ENCODE measurements at places on chromosomes 1 and 21.

DNA sequence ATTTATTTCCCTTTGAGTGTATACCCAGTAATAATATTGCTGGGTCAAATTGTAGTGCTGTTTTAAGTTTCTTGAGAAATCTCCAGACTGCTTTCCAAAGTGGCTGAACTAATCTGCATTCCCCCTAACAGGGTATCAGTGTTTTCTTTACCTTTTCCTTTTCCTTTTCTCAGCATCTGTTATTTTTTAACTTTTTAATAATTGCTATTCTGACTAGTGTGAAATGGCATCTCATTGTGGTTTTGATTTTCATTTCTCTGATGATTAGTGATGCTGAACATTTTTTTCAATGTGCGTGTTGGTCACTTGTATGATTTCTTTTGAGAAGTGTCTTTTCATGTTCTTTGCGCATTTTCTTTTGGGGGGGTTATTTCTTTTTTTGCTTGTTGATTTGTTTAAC, 374.9 kb upstream of the BRINP3 start:
- DNase-seq, result no peak

DNA sequence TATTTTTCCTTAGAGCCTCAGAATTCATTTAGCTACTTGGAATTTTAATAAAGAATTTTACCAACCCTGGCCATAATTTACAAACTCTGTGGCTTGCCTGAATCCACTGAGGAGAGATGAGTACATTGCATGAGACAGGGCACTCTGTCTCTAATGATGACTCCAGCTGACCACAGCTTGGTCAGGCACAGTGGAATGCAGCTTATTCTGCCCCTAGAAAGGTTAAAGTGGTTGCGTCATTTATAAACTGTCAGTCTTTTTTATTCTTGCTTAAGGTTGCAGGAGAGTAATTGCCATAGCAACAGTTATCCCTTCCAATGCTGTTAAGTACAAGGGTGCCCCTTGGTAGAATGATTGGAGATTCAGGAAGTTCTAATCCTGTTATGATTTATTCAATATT, 28.3 kb downstream of the PDE4B start:
- no peak for DNase-seq

- DNase-seq, result no peak
These were observed 104.9 kb downstream of the CDC42BPA start for GRCh38 chr1:227213426-227213825.

DNA sequence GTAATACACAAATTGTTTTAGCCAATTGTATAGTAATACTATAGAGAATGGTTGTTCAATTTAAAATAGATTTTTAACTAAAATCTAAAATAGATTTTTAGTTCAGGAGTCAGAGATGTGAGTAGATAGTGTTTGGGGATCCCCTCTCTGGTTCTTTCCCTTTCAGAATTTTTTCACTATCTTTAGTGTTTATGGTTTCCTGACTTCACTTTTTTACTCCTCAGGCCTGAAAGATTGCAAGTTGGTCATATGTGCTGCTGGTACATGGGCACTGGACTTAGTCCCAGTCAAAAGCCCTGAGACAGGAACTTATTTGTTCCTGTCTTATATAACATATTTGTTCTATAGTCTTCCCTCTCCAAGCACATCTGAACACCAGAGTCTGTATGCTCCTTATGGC, 96.8 kb upstream of the ATP1B1 start:
- DNase-seq, result no peak

GRCh38 chr1:247467129-247467528, 9.2 kb upstream of the OR2B11 start:
- no peak for DNase-seq

GRCh38 chr1:85153149-85153891, 47.5 kb downstream of the SYDE2 start:
- no peak for DNase-seq

GRCh38 chr1:56585985-56586384, 6.6 kb upstream of the PLPP3 start:
- no peak for DNase-seq

DNA sequence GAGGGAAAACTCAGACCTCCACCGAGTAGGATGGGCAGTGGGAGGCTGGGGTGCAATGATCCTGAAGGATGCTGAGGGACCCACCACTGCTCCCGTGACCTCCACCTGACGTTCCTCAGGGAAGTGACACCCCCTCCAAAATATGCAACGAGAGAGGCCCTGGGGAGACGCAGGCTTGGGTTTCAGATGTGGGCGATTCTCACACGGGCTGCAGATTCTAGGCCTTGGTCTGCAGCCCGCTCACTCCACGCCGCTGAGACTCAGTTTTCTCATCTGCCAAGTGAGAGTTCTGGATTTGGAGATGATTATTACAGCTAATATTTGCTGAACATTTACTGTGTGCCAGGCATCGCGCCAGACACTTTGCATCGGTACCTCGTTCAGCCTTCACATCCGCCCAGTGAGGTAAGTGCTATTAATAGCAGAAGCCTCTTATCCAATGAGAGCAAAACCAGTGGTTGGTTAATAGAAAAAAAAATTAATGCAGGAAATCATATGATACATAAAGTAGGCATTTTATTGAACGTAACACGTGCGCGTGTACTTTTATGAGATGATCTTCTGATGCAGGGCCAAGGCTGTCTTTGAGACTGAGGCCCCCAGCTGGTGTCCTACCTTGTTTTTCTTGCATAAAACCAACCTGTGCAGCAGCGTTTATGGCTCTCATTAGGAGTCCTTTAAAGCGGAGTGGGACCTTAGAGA, 102.0 kb upstream of the RUNX3 start:
- peak; percentile 28 for DNase-seq

DNA sequence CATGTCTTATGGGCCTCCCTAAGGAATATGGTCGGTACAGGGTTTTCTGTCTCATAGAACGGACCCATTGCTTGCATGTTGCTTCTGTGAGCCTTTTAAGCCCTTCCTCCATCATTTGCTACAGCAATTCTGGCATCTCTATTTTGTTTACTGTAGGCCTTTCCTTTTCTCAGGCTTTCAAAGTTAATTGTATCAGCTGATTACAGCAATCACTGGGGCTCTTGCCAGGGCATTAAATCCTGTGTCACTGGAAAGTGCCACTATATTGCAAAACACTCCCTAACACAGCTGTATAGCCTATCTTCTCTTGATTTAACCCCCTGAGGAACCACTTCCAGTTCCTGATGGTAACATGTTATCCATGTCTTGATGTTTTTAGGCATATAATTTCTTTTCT, 156.5 kb downstream of the PDE4B start:
- DNase-seq, result no peak

DNA sequence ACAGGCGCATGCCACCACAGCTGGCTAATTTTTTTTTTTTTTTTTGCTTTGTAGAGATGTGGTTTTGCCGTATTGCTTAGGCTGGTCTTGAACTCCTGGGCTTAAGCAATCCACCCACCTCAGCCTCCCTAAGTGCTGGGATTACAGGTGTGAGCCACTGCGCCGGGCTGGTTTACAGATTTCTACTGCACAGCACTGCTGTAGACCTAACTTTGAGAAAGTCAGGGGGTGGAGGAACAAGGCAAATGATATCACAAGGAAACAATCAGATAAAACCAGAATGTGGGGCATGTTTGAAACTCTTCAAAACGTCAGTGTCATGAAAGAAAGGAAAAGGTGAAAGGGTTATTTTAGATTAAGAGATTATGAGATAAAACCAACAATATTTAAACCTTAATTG, 45.3 kb downstream of the URB2 start:
- DNase-seq, result no peak

GRCh38 chr1:30111431-30111830, 612.0 kb downstream of the MATN1 start:
- no peak for DNase-seq

DNA sequence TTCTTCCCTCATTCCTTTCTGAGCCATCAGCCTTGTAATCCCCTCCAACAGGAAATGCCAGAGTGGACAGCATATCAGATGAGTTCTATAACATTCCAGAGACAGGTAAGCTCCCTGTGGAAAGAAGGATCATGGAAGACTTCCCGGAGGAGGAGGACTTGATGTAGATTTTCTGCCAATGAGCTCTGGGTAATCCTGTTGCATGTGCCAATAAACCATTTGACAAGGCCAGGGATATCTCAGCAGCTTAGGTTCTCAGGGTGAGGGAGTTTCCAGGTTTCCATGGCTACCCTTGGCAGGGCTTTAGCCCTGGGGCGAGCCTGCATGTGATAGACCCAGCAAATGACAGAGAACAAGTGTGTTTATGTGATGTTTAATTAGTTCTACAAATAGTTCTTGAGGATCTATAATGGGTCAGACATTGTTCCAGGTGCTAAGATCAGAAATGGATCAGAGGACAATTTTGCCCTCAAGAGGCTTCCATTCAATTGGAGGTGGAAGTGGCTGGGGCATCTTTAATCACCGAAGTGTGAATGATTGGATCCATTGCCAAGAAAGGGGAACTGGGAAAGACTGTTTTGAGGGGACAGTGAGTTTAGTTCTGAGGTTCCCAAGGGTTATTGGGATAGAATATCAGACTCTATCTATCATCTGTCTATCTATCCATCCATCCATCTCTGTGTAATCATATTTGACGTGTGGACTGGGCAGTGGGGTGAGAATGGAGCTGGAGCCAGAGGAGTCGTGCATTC, 6.9 kb downstream of the PLA2G5 start:
- DNase-seq, result no peak

DNA sequence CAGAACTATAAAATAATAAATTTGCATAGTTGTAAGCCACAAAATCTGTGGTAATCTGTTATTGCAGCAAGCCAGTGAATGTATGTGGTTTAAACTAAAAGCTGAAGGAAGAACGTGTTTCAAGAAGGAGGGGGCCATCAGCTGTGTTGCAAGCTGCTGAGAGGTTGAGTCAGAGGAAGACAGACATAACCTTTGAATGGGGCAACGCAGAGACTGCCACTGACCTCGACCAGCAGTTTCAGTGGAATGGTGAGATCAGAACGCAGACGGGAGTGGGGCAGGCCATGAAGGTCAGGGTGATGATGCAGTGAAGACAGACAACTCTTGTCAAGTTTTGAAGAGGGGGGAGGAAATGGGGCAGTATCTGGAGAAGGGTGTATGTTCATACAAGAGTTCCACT, 23.2 kb upstream of the QSOX1 start:
- DNase-seq, result no peak

- DNase-seq, result no peak
These were observed 980.9 kb downstream of the BRINP3 start for GRCh38 chr1:189496768-189497167.

DNA sequence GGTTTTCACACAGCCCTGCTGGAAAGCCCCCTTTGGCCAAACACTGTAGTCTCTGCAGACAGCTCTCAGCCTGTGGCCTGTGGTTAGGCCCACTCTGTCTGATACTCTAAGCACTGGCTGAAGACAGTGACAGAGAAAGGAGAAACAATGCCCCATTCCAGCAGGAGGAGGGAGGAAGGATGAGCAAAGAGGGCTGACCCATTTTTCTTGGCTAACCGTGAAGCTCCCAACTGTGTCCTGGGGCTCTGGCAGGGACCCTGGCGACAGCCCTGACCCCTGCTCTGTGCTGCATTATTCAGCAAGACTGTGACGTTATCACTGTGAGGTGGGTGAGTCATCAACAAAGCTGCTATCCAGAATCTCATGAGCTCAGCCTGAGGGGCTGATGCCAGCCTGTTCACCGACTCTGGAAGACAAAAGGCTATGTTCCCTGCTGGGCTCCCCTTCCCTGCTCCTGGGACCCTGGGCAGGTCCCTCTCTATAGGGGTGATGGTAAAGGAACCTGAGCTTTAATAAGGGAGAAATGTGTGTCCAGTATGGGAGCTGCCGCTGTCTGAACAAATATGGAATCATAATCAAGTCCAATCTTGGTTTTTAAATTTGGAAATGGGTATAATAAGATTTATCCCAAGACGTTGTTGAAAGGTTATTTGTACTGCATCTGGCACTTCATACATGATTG, 107.0 kb downstream of the RHOU start:
- DNase-seq, result no peak

GRCh38 chr1:81592233-81592632, 208.5 kb upstream of the ADGRL2 start:
- DNase-seq, result no peak

- no peak for DNase-seq
These were observed 246.3 kb downstream of the SIPA1L2 start for GRCh38 chr1:232383455-232384123.

DNA sequence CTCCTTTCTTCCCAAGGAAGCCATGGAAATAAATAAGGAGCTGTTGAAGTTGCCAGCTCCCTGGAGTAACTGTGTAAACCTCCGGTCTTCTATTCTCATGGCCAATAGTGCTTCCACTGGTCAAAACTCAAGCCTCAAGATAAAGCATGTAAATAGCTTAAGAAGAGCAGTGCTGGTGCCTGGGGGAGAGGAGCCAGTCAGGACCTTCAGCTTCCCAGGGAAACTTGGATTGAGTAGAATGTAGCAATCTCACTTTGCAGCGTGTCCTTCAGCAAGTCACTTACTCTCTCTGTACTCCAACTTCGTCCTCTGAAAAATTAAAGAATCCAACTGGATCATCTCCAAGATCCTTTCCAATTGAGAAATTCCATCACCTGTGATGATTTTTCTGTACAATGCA, 44.7 kb downstream of the NAV1 start:
- no peak for DNase-seq

DNA sequence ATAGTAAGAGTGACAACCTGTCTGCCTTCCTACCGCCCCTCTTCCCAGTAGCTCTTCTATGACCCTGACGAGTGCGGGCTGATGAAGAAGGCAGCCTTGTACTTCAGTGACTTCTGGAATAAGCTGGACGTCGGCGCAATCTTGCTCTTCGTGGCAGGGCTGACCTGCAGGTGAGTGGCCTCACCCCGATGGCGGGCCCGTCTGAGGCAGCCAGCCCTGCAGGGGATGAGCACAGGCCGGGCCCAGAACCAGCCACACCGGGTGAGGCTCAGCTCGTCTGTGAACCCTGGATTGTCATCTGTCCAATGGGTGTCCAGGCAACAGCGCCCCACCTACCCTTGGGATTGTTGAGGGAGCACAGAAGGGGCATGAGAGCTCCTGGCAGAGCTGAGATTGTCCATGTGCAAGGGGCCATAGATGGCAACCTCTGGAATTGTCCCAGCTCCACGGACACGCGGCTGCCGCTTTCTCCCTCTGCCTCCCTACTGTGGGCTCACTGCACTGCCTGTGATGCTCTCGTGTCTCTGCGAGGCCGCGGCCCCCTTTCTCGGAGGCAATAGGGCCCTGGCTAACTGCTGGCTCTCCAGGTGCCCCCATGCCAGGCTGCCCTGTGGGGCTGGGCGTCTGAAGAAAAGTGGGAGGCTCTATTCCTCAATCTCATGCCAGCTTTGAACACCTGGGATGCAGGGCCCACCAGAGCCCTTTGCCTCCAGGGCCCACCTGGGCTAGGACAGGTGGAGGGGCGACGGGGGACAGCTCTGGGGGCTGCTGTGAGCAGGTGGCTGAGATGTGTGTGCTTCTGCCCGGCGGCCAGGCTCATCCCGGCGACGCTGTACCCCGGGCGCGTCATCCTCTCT, 50.0 kb upstream of the LRRC3 start:
- DNase-seq, result no peak

Measured in stimulated activated CD8-positive, alpha-beta memory T cell treated with anti-CD3 and anti-CD28 coated beads, Interleukin-2, amount 100 ng/mL, for 1 hour (primary cell).